Activated CD8-positive, alpha-beta memory T cell treated with anti-CD3 and anti-CD28 coated beads, Interleukin-2, amount 10 ng/mL, durations not matched to agents 7 days and 5 days (primary cell): ENCODE measurements at places on chromosomes 3 and 15. TPM values are rescaled to one million over a fixed set of nuclear protein-coding genes. Genes with fewer than 3 reads are reported as not detected.

DNA sequence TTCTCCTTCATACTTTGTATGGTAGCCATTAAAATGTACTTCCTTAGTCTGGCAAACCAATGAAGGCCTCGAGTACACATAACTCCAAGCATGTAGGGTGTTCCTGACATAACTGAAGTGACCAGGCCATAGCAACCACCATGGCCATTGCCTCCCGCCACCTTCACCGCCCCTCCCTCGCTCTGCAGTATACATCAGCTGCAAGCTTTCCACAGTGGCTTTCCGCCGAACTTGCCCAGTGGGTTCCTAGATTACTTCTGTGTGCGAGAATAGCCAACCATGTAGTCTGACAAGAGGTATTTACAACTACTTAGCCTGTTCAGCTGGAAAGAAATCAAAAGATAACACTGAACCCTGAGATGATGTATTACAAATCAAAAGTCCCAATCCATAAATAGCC is 3.4 kb upstream of the CTNNB1 start:
- no peak for DNase-seq

DNA sequence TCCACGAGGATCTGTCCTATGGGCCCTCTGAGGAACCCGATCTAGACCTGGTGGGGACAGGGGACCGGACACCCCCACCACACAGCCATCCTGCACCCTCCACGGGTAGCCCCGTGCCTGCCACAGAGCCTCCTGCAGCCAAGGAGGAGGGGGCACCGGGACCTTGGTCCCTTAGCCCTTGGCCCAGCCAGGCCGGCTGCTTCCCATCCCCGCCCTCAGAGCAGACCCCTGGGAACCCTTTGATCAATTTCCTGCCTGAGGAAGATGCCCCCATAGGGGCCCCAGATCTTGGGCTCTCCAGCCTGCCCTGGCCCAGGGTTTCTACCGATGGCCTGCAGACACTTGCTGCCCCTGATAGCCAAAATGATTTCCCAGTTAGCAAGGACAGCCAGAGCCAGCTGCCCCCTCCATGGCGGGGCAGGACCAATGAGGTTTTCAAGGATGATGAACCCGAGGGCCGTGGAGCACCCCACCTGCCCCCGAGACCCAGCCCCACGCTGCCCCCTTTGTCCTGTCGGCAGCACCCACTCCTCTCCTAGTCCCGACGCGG is 91.5 kb downstream of the TBC1D2B start:
- no peak for DNase-seq

DNA sequence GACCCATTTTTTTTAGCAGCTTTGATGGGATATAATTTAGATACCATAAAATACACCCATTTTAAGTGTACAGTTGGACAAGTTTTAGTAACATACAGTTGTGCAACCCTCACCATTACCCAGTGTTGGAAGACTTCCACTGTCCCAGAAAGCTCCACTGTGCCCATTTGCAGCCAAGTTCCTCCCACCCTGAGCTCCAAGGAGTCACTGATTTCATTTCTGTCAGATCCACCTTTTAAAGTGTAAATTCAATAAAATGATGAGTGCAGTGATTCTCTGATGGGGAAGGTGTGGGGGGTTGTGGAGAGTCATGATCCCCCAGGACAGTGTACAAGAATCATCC is 93.2 kb upstream of the IGF1R start:
- no peak for DNase-seq

CYP8B1 gene
- not detected for total RNA-seq

GRCh38 chr3:46383211-46383950 is 12.6 kb downstream of the CCR5 start:
- DNase-seq: no peak

ACTC1 gene
- total RNA-seq: not detected

DNA sequence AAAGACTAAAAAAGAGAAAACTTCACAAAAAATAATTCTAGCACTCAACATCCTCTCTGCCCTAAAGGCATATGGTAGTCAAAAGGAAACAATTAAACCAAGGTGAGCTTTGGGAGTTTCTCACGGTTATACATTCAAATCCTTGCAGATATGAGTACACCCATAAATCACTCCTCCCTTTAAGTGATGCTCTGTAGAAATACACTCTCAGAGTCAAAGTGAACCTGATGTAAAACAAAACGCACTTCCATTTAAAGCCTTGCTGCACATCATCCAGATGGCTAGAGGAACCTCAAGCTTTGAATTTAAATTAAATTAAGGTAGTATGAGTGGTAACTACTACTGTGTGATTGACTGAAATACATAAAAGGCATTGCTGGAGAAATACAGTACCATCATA is 36.0 kb upstream of the AADAC start:
- DNase-seq: no peak

SLC9A9 gene
- total RNA-seq: 6.8 TPM

DNA sequence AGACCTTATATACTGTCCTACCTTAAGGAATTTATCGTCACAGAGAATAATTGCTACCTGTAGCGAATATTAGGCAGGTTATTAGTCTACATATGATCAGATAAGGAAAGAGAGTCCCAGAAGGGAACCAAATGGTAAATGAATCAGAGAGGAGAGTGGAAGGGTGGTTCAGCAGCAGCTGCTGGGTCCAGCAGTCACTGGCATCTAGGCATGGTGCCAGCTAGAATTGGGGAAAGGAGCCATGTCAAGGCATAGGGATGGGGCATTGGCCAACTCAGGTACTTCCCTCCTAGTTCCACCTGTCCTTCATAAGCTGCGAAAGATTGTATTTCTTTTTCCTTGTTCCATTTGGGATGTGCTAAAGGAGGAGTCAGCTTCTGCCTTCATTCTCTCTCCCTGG is 23.4 kb downstream of the HACD3 start:
- DNase-seq: no peak

DNA sequence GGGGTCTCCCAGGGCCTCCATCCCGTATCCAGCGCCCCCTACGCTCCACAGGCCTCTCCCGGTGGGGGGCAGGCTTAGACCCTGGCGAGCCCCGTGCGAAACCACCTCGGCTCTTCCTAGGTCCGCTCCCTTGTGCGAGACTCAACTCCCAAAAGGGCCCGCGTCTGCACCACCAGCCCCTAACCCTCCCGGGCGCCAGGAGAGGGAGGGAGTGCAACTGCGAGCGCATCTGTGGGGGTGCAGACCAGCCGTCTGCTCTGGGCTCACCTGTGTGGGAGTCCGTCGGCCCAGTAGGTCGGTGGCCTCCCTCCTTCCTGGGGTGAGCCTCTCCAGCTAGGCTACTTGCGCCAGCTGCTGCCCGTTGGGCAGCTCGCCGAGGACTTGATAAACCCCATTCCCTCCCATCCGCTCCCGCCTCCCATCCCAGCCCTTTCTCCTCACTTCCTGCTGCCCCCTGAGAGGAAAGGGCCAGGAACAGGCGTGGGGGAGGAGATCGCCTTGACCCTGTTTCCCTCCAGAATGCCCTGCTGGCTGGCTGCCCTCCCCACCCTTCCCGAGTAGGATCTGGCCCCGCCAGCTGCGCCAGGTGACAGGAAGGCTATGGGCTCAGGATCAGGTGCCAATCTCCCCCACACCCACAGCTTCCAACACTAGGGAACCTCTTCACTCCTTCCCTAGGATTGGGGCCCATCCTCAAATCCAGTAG is at the start of gene HYAL2:
TSS of gene HYAL2 (minus strand) at position 360 of the 706 bp plus-strand sequence. CDS start 2,256 bp downstream, outside the sequence.
- peak; percentile 40 for DNase-seq

- no peak for DNase-seq
Observed at GRCh38 chr3:59386165-59386564, 336.3 kb upstream of the CFAP20DC start.

GRCh38 chr3:184335661-184336546 is 1.5 kb upstream of the FAM131A start:
- peak; percentile 86 for DNase-seq

GRCh38 chr3:13419505-13420044 is 547 bp downstream of the NUP210 start:
- DNase-seq: peak; percentile 66

GOLGA8Q gene
- 7.7 TPM for total RNA-seq

DNA sequence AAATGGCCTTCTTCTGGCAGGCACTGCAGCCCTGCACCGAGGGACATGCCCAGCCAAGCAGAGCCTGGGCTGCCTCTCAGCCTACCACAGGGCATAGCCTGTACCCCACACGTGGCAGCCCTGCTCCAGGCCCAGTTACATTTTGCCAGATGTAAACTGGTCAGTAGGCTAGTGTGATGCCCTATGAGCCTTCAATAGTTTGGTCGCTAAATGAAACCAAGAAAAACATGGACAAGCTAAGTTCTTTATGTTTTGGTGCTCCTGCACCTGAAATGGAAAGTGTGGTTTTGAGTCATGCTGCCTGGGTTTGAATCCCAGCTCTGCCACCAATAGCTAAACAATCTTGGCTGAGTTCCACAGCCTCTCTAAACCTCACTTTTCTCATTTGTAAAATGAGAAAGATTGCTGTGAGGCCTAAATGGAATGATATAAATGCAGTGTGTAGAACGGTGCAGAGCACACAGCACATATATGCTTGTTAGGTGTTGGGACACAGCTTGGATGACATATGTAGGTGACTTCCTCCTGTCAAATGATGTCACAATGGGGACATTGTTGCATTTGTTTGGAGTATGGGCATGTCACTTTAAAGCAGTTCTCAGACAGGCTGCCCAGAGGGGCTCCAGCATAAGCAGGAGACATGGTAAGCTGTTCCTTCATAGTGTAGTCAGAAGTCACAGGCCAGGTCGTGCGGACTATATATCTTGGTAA is 57.4 kb downstream of the ZBTB38 start:
- no peak for DNase-seq

DNA sequence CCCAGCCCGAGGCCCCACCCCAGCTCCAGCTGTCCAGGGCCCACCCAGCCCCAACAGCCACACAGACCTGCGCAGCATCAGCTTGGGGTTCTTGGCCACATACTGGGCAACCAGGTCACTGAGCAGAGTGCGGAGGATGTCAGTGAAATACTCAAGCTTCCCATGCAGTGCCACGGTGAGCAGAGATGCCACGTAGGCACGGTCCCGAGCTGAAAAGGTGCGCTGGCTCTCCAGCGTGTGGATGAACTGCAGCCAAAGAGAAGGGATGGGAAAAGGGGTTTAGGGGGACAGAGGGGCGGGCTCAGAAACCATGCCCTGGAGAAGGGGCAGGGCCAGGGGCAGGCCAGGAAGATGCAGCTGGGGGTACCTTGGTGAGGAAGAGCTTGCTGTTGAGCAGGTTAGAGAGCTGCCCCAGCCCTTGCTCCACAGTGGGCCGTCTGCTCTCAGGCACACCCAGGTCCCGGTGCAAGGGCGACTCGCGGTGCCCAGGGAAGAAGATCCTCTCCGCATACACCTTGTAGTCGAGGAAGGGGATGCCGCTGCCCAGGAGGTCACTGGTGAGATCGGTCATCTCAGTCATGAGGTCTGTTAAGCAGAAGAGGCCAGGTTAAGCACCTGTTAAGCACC is 17.4 kb downstream of the PLXNB1 start:
- no peak for DNase-seq

DNA sequence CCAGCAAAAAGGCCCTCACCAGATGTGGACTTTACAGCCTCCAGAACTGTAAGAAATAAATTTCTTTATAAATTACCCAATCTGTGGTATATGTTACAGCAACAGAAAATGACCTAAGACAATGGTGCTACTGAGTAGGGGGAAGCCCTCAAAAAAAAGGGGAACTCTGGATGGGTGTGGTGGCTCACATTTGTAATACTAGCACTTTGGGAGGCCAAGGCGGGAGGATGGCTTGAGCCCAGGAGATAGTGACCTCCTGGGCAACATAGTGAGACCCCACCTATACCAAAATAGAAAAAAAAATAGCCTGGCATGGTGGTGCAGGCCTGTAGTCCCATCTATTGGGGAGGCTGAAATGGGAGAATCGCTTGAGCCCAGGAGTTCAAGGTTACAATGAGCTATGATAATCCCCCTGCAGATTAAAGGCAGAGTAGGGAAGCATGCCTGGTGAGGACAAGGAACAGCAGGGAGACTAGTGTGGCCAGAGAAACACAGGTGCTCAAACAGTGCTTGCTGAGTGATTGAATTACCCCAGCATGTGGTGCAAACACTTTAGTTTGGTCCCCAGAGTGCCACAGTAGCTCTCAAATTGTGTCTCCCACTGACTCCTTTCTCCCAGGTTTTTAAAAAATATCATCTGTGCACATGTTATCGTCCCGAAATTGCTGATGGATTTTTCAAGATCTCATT is 13.9 kb upstream of the USP3 start:
- DNase-seq: no peak

DNA sequence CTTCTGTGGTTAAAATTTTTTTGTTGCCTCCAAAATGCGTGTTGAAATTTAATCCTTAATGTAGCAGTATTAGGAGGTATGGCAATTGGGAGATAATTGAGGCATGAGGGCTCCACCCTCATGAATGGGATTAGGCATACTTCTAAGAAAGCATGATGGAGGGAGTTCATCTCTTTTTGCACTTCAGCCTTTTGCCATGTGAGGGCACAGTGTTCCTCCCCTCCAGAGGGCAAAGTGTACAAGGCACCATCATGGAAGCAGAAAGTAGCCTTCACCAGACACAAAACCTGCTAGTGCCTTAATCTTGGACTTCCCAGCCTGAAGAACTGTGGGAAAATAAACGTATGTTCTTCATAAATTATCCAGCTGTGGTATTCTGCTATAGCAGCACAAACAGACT is 429.5 kb downstream of the ZIC1 start:
- DNase-seq: no peak

DNA sequence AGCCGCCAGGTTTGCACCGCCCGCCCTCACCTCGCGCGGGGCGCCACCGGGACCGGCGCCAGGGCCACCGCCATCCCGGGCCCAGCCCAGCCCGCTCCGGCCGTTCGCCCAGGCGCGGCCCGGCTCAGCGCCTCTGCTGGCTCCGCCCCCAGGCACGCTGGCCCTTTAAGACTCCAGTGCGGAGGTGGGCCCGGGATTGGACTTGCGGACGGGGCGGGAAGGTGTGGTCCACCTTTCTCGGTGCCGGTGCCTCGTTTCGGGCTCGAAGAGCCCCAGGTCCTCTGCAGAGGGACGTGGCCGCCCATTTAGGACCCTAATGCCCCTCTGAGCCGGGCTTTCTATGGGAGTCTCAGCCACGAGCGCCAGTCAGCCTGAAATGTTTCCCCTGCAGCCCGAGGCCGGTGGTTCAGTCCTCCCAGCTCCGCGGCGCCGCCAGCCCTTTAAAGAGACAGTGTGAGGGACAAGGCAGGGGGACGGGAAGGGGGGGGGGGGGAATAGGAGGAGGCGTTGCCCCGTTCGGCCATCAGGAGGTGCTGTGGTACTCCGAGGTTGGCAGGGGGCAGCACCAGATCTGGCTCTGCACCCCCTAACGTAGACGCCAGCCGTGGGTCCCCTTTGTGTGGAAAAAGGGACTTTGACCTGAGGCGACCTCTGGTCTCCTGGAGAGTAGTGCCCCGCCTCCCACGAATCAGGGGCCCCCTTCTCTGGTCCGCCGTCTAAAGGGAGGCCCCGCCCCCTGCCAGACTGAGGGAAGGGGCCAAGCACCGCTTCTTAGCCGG is 1.0 kb downstream of the HYAL2 start:
- DNase-seq: peak; percentile 90

KLHL18 gene
- total RNA-seq: 25.1 TPM

DNA sequence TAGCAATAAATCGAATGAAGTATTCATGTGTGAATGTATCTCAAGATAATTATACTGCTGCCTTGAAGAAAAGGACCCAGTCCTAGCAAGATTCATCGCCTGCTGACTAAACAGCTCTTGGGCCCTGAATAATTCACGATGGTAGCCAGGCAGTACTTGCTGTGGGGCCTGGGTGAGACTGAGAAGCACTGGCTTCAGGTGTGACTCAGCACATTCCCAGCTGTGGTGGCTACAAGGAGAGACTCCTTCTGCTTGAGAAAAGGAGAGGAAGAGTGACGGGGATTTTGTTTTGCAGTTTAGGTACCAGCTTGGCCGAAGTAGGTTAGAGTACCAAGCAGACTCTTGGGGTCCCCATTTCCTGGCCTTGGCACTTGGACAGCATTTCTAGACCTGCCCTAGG is 47.6 kb upstream of the CD200R1L start:
- no peak for DNase-seq
